ENCODE measurements at places on chromosomes 3 and 15.

- no peak for DNase-seq
These were observed 228.8 kb upstream of the P2RY1 start for GRCh38 chr3:152606146-152606545.

DNA sequence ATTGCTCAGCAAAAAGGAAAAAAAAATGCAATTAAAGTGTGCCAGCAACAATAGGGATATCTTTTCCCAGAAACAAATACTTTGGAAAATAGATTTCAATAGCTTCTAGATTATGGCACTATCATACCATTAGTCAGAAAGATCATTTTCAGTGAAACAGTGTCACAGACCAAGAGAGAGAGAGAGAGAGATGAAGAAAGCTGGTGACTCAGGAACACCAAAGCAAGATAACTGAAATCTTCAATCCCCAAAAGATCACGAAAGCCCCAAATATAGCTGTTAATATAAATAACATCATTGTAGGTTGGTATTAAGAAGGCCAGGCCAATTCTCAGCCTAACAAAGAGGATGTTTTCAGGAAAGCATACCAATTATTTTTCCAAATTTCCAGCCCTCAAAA lies 57.4 kb downstream of the ZIC4 start:
- no peak for DNase-seq

DNA sequence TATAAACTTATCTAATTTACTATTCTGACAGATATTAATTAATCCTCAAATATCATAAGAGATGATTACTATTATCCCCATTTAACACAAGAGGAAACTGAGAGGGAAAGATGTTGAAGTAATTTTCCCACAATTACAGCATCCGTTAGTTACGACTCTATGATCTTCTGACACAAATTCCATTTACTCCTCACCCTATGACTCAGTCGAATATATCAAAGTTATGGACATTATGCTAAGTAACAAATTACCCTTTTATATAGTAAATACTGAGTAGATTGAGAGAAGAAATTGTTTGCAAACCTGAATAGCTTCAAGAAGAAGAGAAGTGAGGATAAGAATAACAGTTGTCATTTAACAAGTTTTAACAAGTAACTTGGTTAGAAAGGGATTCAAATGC lies 340.0 kb downstream of the TBC1D5 start:
- DNase-seq: no peak

DNA sequence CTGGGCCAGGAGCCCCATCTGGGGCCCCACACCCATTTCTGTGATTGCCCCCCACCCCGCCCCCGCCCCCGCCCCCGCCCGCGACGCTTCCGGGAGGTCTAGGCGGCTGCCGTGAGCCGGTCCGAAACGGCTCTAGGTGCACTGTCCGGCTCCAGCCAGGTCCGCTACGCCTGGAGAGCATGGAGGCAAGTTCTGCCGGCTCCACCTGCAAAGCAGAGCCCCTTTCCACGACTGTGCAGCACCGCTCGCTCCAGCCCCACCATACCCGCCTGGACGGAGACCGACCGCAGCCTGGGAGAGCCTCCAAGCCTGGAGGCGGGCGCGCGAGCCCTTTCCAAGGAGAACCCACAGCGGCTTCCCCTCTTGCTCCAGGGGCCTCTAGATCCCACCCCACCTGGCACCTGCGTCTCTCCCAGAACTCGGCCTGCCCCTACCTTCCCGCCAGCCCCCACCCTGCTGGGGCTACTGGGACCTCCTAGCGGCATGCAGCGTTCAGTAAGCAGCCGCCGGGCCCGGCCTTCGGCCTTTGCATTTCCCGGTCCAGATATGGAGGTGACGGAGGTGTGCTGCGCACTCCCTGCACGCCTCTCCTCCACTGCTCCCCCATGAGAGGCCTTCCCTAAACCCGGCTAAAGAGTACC lies 66.2 kb downstream of the KLF13 start:
- DNase-seq: no peak

DNA sequence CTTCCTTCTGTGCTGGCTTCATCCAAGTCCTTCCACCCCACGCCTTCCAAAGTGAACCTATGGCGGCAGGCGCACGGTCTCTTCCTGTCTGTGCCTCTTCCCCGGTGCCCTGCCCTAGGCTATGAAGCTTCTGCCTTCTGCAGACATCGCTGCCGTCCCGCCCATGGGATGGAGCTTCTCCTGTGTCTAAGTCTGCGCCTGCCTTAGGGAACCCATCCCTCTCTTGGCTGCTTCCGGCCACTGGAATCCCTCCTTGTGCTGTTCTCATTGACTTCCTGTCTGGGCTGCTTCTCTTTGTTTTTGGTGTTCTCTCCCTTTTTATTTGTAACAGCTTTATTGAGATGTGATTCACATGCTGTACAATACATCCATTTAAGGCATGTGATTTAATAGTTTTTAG lies 17.2 kb downstream of the CHCHD6 start:
- DNase-seq: no peak

DNA sequence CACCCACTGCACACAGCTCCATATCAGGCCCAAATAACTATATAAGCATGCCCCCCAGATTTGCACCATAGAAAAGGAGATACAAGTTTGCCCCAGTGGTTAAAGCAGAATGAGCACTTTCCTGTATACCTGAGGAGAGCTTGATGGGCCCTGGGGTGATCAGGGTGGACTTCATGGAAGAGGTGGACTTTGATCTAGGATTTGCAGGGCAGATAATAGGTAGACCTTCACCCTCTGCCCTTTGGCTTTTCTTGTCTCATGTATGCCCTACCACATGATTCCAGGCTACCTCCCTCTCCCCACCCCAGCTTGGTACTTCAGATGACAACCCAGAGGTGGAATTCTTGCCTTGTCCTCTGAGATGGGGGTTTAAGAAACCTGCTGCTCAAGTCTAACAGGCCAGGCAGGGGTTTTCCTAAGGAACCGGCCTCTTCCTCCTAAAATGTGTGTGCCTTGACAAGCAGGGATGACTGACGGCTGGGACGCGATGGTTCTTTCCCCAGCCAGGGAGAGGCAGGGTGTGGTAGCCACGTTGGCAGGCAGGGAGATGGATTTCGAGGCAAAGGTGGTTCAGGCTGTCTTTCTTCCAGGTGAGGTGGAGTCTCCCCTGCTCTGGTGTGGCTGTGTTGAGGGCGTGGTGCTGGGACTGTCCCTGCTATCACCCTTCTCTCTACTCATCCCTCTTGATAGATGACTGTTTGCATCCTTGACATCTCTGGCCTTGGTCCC lies 6.6 kb upstream of the RHCG start:
- DNase-seq: no peak

- DNase-seq: no peak
These were observed 76.8 kb upstream of the ALDH1L1 start for GRCh38 chr3:126257174-126257573.

- no peak for DNase-seq
These were observed 129.1 kb downstream of the SHQ1 start for GRCh38 chr3:72719137-72719536.

GRCh38 chr3:42377681-42378080 lies 32.7 kb downstream of the LYZL4 start:
- no peak for DNase-seq

DNA sequence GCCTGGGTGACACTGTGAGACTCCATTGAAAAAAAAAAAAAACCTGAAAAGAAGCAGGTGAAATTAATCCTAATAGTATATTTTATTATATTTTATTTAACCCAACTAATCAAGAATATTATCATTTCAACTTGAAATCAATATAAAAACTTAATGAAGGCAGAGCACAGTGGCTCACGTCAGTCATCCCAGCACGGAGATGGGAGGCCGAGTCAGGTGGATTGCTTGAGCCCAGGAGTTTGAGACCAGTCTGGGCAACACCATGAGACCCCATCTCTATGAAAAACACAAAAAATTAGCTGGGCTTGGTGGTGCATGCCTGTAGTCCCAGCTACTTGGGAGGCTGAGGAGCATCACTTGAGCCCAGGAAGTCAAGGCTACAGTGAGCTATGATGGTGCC lies 33.3 kb upstream of the SLC41A3 start:
- no peak for DNase-seq

- no peak for DNase-seq
These were observed 3.9 kb upstream of the RNU6-1 start for GRCh38 chr15:67843571-67844387.

DNA sequence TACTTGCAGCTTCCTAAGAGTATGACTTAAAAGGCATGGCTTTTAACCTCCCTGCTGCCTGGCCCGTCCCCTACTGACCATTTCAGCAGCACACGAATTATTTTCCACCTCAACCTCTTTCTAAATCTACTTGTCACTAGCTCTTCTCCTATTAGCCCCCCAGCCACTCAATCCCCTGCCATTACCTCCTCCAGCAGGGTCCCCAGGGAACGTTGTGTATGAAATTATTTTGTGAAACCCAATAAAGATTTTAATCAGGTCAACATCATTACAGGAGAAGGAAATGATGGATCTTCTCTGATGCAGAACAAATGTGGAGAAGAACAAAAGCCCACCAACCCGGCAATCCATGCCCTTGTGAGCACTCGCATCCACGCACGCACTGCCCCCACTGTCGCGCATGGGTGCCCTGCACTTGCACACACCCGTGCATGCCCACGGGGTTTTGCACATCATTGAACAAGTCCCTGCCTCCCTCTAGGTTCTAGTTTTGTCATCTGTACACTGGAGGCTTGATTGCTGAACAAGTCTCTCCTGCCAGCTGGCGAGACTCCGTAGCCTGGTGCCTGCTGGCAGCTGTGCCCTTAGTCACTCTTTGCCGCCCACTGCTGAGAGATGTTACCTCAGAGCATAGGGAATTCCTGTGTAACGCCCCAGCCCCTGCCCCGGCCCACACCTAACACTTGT lies 51.6 kb downstream of the LINGO1 start:
- DNase-seq: no peak

DNA sequence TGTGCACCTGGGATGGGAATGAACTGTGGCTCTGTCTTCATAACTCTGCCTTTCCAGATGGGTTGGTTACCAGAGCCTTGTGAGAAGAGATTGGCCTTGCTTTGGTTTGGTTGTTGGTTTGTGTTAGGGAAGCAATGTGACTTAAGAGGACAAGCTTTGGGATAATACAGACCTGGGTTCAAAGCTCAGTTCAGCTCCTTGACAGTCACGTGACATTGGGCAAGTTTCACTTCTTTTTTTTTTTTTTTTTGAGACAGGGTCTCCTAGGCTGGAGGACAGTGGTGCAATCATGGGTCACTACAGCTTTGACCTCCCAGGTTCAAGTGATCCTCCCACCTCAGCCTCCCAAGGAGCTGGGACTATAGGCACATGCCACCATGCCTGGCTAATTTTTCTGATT lies 42.7 kb downstream of the CORO2B start:
- no peak for DNase-seq

DNA sequence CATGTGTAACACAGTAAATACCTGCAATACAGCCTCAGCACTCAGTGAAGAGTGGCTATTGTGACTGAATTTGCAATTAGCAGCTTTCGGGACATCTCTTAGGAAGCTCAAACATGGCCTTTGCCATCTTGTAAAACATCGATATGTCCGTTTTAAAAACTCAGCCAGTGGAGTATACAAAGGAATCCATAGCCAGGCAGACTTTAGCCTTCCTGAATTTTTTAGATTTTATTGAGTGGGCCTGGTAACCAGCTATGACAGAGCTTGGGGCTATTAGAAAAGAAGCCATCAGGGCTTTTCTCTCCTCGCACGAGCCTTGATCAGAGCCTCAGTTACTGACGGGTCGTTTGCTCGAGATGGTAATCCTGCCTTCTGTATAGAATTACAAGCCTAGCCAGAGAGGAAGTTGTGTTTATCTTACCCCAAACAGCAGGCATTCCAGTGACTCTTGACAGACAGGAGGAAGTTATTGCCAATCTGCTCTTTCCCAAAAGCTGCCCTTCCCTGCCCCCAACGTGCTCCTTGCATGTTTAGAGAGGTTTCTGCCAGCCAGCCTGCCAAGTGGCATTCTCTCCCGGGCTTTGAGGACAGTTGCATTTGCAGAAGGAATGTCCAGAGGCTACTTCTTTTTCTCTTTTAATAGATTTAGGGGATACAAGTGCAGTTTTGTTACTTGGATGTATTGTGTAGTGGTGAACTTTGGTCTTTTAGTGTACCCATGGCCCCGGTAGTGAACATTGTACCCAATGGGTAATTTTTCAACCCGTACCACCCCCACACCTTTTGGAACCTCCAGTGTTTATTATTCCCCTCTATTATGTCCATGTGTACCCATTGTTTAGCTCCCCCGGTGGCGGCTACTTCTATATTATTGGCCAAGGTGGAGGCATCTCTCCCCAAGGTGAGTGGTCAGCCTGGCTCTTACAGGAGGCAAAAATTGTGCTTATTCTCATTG lies 40.6 kb downstream of the ITPR1 start:
- no peak for DNase-seq

DNA sequence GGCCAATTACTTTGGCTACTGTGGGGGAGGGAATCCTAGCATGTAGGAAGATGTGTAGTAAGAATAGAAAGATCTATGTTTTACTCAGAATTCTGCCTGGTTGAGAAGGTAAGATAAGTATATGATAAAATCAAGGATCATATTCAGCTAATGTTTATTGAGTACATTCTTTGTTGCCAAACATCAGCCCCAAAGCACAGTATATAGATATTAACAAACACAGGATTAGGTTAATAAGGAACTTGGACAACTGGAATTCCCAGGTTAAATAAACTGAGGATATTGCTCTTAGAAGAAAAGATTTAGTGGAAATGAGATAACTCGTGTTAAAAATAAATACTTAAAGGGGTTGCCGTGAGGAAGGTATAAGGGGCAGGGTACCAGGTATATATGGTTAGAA lies 129.6 kb downstream of the FILIP1L start:
- no peak for DNase-seq

GRCh38 chr3:142086581-142087090 lies 62.7 kb downstream of the TFDP2 start:
- no peak for DNase-seq

DNA sequence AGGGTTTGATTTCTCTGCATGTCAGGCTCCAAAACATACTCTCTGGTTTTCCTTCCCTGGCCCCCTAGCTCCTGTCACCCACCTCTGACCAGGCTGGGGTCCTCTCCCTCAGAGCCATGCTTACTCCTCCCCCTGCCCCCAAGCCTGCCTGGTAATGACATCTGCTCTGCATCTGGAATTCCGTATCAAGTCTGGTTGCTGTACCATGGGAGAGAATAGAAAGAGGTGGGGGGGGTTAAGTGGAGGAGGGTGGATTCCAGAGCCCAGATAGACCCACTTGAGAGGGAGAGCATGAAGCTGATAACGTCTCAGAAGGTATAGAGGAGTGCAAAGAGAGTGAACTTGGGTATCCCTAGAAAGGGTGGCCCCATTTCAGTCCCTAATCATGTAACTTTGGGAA lies 4.2 kb downstream of the IGDCC4 start:
- no peak for DNase-seq

DNA sequence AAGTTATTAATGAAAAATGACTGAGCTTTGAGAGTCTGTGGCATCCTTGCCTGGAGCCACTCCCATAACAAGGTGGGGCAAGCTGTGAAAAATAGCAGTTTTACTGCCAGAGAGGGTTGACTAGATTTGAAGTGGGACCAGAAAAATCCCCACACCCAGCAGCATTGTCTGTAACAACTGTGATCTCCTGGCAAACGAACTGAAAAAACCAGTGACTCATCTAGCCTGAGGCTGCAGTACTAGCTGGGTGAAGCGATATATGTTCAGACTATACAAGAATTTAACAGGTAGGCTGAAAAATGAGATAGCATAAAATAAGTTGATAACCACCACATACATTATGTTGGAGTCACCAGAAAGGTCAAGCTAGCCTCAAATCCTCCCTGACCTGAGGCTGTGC lies 64.0 kb downstream of the DPH6 start:
- no peak for DNase-seq

GRCh38 chr3:10145685-10146084 lies 4.1 kb downstream of the VHL start:
- DNase-seq: no peak

- DNase-seq: no peak
These were observed 285.8 kb downstream of the DIPK2A start for GRCh38 chr3:144257381-144257780.

- no peak for DNase-seq
These were observed 44.0 kb upstream of the EHHADH start for GRCh38 chr3:185297867-185298266.

- DNase-seq: no peak
These were observed 96.7 kb downstream of the NPAP1 start for GRCh38 chr15:24772266-24772665.
